Activated T-helper 1 cell treated with anti-CD3 and anti-CD28 coated beads, Interleukin-2, amount 50 U/mL, for 16 hours (primary cell): ENCODE measurements at places on chromosomes 3 and 15.

- DNase-seq, result no peak
These were observed 37.0 kb downstream of the EPHB3 start for GRCh38 chr3:184598574-184598927.

GRCh38 chr3:188231456-188231855 lies 77.5 kb downstream of the LPP start:
- DNase-seq, result no peak

DNA sequence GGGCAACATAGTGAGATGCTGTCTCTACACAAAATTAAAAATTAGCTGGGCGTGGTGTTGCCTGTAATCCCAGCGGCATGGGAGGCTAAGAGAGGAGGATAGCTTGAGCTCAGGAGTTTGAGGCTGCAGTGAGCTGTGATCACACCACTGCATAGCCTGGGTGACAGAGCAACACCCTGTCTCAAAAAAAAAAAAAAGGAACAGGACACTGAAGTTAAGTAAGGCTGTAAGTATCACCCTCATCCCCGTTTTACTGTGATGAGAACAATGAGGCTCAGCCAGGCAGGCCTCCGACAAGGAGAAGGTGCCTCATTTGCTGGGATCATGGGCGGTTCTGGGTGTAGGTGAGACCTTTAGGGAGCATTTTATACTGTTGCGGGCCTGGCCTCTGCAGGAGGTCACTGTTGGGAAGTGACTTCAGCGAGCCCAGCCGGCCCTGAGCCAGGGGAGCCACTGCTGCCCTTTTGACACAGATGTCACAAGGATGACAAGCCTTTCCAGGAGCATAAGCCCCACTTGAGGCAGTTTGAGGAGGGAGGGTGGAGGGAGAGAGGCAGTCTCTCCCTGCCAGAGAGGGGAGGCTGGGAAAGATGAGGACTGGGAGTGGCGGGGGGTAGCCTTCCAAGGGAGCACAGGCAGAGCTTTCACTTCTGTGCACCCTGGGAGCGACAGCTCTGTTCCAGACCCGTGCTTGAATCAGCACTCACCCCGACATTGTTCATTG lies 30.8 kb downstream of the IRAK2 start:
- DNase-seq, result no peak

DNA sequence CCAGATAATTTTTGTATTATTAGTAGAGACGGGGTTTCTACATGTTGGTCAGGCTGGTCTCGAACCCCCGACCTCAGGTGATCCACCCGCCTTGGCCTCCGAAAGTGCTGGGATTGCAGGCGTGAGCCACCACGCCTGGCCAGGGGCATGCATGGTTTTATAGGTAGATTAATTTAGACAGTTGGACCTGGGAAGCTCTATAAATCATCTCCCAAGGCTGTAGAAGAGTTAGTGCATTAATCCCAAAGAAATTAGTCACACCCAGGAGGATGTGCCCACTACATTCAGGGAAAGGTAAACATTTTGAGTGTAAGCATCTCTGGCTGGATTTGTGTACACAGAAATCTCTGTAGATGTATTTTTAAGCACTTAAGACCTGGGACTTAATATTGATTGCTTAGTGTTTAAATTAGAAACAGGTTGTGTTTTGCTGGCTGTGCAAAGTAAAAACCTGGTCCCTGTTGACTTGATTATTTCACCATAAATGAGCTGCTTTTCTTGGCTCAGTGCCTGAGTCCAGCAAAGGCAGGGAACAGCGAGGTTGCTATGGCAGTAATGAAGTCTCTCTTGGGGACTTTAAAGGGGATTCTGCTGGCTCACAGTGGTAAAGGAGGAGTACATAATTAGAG lies 19.2 kb downstream of the EXOSC7 start:
- no peak for DNase-seq

- DNase-seq, result no peak
These were observed 537.3 kb downstream of the OCA2 start for GRCh38 chr15:27561816-27562215.
